WTC11 (cell line): ENCODE measurements at places on chromosomes 5 and 9.

DNA sequence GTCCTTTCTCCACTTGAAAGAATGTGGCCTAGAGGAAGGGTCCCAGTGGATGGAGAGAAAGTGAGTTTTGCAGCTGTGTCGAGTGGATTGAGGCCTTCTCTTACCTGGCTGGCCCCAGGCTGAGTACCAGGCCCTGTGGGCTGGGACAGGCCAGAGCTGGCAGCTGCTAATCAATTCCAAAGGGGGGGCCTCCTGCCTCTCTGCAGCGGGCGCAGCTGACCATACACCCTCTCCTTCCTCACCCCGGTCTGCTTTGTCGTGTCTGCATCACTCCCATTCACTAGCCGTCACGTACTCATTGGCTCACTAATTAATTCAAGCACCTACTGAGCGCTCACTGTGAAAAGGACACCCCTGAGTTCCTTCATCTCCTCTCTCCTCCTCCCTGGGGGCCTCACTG is 58.4 kb upstream of the PITX1 start:
- DNase-seq = no peak

- DNase-seq = no peak
Observed at GRCh38 chr9:100515578-100516494, 42.9 kb downstream of the TMEFF1 start.

- DNase-seq = no peak
Observed at GRCh38 chr9:95954940-95955339, 79.4 kb downstream of the ERCC6L2 start.

- no peak for DNase-seq
Observed at GRCh38 chr9:129287619-129288305, 109.7 kb upstream of the IER5L start.

GRCh38 chr5:55278778-55279177 is 28.7 kb downstream of the DHX29 start:
- DNase-seq = no peak

- DNase-seq = no peak
Observed at GRCh38 chr5:38426986-38427950, 129.2 kb downstream of the LIFR start.

DNA sequence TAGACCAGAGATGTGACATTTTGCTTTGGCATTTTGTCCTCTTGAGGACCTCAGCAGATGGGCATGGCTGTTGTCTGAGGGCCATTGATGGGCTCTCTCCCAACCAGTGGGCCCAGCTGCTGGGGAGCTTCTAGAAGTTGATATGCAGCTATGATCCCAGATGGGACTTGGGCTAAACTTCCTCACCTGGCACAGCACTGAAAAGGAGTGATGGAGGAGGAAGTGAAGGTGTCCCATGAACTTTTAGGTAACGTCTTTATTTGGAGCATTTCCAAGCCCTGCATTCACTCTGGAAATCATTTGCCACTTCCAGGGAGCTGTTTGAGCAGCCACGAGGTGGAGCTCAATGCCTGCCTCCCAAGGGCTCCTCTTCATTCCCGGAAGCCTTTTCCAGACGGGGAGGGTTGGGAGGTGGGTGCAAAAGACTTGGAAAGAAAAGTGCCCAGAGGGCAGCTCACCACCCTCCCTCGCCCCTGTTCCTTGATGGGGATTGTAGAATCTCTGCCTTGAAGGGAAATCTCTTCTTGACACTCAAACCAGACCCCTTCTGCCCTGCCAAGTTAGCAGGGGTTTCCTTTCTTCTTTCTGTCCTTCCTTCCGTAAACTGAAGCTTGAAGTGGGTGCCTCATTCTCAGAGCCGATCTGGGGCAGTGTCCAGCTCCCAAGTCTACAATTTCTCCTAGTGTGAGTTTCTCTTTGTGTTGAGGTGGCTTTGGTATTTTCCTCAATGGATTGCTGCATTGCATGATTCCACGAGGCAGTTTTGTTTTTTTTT is 18.1 kb upstream of the NEUROG1 start:
- DNase-seq = peak; percentile 66

- no peak for DNase-seq
Observed at GRCh38 chr5:178274781-178275537, 42.4 kb upstream of the PHYKPL start.
